ENCODE measurements at places on chromosomes 6 and 20.

DNA sequence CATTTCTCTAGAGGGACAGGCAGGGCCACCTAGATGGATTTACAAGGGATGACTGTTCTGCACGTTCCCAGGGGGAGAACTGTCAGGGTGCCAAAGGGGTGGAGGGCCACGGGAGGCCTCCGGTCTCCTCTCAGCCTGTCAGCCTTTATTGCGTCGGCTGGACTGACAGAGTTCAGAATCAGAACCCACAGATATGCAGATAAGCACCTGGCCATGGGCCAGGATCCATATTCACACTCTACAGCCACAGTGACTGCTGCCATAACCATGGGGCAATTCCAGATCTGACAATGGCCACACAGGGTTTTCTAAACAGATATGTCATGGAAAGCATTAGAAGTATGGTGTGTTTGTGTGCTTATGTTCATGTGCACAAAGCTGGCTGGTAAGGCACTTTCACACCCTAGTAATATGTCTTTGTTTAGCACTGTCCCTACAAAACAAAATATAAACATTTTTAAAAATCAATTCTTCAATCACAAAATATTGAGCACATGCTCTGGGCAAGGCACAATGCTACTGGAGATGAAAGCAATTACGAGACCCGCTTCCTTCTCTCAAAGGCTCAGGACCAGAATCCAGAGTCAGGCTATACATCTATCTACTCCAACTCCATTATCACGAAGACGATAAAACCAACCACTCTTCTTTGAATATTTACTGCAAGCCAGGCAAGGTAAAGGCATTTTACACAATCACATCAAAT, 29.1 kb downstream of the TRAM2 start:
- DNase-seq: no peak

DNA sequence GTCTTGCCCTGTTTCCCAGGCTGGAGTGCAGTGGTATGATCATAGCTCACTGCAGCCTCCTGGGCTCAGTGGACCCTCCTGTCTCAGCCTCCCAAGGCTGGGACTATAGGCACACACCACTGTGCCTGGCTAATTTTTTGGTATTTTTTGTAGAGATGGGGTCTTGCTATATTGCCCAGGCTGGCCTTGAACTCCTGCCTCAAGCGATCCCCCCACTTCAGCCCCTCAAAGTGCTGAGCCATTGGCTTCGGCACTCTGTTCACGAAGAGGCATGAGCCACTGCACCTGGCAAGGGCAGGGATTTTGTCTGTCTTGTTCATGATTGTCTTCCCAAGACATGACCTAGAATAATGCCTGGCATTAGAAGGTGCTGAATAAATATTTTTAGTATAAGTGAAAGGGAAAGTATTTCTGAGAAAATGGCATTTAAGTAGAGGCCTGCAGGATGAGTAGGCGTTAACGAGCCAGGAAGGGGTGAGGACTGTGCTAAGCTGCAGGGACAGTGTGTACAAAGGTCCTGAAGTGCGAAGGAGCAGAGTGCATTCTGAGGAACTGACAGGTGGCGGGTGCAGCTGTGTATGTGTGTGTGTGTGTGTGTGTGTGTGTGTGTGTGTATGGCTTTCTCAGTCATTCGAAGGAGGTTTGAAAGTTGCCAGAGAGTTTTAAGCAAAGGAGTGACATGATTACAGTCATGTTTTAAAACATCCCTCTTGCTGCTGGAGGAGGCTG, 43.0 kb downstream of the VEGFA start:
- peak; percentile 63 for DNase-seq

DNA sequence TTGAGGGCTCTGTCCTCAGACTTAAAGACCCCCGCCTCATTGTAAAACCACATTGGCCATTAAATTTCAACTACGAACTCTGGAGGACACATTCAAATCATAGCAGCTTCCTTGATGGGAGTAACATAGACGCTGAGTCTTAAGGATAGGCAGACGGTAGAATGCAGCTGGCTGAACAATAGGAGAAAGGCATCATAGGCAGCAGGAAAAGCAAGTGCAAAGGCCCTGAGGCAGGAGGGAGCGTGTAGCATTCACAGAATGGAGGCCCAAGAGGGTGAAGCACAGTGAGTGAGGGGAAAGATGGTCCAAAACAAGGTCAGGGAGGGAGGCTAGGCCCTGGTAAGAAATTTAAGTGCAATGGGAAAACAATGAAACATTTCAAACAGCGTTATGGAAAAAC, 8.6 kb upstream of the PFDN4 start:
- no peak for DNase-seq

- DNase-seq: no peak
These were observed 468.1 kb downstream of the CD83 start for GRCh38 chr6:14585689-14586088.

GRCh38 chr6:139568151-139568955, 193.9 kb upstream of the CITED2 start:
- DNase-seq: no peak

DNA sequence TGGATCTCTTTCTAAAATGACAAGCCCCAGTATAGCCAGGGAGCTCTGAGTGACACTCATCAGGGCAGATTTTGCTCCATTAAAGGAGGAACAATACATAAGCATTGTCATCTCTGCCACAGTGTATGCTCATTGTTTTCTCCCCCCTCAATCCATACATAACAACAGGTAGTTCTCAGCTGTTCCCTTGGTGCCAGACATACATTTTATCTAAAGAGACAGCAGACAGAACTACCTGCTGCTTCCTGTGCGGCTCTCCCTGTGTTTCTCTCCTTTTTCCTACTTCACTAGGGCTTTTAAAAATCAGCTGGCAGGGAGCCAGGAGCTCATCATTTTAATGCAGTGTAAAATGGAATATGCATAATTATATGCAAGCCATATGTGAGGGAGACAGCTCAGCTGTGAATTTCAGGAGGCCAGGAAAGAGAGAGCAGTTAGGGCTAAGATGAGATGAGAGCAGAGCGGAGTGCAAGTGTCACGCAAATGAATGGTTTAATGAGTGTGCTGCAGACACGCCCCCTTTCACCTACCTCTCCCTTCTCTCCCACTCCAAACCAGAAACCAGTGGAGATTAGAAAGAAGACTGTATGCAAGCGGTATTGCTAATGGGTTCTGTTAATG, 96.0 kb downstream of the SOBP start:
- no peak for DNase-seq

DNA sequence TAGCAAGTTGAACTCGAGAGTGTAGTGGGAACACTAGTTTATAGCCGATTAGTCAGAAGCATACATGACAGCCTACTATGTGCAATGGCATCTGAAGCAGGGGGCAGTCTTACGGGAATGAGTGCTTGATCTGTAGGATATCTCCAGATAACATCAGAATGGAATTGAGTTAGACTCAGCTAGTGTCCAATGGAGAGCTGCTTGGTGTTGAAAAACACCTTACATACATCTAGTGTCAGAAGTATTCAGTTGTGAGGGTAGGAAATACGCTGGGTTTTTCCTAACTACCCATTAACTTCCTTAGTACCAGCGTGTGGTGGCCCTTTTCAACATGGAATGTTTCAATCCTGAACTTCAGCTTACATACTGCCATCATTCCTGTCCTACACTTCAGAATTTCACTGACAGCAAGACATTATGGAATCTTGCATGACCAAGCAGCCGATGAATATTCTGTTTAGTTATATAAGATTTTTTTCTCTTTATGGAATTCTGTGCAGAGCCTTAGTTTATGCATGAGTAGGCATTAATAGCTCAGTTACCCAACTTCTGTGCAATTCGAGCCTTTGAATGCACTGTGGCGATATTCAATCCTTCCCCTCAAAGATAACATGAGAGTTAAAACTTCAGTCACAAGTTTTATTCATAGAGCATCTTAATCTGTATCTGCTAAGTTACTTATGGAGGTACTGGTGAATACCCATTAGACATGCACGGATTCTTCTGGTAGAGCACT, 218.6 kb upstream of the MOCS1 start:
- no peak for DNase-seq

DNA sequence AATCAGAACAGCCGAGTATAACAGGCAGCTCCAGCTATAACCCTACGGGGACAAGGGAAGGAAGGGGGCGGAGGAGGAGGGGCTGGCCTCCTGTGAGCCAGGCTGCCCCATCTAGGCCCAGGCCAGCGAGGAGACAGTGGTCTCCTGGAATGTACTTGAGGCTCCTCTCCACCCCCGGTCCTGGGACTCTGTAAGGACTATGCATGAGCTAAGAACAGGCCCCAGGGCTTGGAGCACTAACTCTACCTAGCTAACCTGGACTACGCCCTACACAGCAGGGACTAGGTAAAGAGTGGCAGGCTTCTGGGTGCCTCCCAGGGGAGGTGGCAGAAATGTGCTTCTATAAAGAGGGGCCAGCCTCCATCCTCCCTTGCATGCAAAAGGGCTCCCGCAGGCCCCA, 8.9 kb downstream of the KCNK15 start:
- no peak for DNase-seq

- no peak for DNase-seq
These were observed 77.5 kb upstream of the POPDC3 start for GRCh38 chr6:105257340-105257739.

GRCh38 chr6:112343390-112343789, 3.7 kb upstream of the RFPL4B start:
- DNase-seq: no peak

- DNase-seq: no peak
These were observed 532.1 kb upstream of the CHD6 start for GRCh38 chr20:42150230-42150629.

DNA sequence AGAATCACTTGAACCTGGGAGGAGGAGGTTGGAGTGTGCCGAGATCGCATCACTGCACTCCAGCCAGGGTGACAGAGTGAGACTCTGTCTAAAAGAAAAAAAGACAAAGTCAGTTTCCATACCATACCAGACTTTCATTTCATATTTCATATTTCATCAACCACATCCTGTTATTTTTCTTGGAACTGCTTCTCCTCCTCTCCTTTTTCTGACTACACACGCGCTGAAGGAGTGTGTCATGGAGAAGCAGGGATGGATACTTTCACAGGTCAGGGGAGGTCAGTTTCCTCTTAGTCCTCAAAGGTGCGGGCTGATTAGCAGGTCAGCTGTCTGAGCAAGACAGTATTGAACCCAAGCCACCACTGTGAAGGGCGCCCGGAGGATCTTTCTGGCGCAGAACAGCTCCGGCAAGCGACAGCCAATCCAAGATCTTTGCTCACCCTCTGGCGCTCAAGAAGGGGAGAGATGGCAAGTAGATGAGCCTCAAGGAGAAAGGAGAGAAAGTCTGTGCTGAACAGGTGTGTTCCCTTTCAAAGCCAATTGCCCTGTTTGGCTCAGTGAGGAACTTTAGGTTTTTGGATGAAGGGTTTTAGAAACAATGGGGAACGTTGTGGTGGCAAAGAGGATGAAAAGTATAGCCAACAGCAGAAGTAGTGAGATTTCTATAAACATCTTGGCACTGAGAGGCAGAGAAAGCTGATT, 18.9 kb upstream of the SYNJ2 start:
- DNase-seq: peak; percentile 46

- no peak for DNase-seq
These were observed 19.4 kb downstream of the TGM2 start for GRCh38 chr20:38145729-38146075.

GRCh38 chr20:32636283-32636682, 37.5 kb downstream of the C20orf203 start:
- DNase-seq: no peak

DNA sequence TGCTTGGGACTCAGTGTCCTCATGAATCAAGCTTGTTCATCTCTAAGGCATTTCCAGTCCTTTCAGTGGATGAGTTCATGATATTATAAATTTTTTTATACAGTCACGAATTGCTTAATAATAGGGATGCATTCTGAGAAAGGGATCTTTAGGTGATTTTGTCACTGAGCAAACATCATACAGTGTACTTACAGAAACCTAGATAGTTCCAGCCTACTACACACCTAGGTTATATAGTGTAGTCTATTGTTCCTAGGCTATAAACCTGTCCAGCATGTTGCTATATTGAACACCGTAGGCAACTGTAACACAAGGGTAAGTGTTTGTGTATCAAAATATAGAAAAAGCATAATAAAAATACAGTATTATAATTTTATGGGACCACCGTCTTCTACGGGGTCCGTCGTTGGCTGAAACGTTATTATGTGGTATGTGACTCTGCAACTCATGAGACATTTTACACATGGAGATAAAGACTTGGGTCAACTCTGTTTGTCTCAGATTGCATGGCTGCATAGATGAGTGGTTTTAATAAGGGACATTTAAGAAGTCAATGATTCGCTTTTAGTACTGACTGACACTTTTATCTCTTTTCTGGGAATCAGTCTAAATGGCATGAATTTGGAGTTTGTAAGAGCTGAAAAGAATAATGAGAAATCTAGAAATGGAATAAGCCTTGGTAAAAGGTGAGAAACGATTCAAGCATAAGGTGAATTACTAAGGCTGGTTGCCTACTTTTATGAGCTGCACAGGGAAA, 33.2 kb downstream of the CLIC5 start:
- DNase-seq: no peak

DNA sequence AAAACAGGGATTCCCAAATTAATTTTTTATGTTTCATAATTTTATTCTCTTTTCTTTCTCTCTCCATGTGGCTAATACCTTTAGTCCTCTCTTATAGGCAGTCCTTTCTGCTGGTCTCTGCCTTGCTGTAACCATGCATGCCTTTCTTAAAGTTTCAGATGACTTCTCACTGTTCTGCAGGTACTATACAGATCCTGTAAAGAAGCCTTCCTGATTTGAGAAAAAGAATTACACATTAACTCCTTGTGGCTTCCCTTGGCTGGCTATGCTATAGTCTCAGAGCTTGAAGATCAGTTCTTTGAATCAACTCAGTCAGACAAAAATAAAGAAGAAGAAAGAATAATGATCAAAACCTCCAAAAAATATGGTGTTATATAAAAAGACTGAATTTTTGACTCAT, 7.3 kb upstream of the GPR63 start:
- no peak for DNase-seq

- no peak for DNase-seq
These were observed 8.0 kb downstream of the POFUT1 start for GRCh38 chr20:32215729-32216128.

- peak; percentile 28 for DNase-seq
These were observed 490 bp downstream of the JAG1 start for GRCh38 chr20:10673176-10673841.

- no peak for DNase-seq
These were observed 54.9 kb downstream of the LY86 start for GRCh38 chr6:6643398-6643797.

DNA sequence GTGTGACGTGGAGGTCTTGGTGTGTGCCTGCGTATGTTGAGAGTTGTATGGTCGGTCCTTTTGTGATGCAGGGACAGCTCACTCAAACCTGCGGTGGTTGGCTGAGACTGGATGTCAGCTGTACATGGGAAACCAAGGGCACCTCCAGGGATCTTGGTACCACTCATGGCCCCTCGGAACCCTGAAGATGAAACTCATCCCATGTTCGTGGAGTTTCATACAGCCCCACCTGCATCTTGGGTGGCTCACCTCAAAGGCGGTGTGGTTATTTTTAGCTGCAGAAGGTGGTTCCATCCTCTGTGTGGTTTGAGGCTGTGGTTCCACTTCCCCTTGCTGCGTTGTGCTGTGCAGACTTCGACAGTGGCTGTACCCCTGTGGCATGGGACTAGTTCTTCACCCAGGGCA, 52.6 kb upstream of the SLC22A1 start:
- peak; percentile 49 for DNase-seq

GRCh38 chr20:4691753-4692152, 30.0 kb upstream of the PRND start:
- DNase-seq: no peak

GRCh38 chr20:47334022-47334551, 22.4 kb downstream of the ZMYND8 start:
- DNase-seq: no peak
